ENCODE measurements at places on chromosomes 11 and 22.
A peak's percentile ranks its signal among the peaks of the same experiment; 100 is the strongest.

DNA sequence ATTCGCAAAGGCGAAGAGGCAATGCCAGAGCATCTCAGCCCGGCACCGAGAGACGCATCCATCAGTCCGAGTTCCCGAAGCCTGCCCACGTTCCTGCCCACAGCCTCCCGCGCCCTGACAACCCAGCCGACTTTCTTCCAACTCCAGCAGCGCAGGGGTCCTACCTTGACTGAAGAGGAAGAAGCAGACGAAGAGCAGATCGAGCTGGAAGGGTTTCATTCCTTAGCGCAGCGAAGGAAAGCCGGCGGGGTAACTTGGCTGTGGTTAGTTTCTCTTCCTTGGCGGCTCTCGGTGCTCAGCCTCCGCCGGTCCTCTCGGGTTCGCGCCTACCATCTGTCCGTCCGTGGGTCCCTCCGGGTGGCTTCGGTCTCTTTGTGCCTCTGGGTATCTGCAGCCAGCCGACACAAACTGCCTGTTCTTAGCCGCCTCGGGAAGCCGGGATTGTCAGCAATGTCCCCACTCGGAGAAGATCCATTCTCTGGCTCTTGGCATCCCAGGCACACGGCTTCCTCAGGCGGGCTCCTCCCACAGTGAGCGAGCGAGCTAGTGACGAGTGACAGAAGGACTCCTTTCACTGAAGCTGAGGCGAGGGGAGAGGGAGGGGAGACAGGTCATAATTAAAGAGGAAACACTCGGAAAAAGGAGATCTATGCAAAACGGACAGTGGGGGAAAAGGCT, at the start of gene KIRREL3:
KIRREL3 (minus strand) TSS at position 480 of the 678 bp plus-strand sequence.
- peak; percentile 84 for DNase-seq

DNA sequence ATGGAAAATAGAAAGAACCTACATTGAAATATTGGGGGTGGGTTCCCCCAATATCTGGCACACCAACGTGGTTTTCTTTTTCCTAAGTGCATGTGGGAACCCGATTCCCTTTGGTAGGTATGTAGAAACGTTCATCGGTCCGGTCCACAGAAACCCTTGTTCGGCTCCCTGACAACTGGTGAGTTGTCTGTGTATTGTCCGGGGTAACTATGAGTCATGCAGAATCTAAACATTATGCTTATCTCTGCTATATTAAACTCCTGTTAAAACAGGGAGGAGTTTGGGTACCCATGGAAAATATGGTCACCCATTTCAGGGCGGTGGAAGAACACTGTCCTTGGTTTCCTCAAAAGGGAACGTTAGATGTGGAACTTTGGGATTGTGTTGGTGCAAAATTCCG, 25.1 kb upstream of the ALDH3B2 start:
- DNase-seq, result no peak

GRCh38 chr22:42613872-42614301, 796 bp downstream of the POLDIP3 start:
- DNase-seq, result no peak

GRCh38 chr11:5992604-5993251, 5.9 kb upstream of the OR52L1 start:
- no peak for DNase-seq

DNA sequence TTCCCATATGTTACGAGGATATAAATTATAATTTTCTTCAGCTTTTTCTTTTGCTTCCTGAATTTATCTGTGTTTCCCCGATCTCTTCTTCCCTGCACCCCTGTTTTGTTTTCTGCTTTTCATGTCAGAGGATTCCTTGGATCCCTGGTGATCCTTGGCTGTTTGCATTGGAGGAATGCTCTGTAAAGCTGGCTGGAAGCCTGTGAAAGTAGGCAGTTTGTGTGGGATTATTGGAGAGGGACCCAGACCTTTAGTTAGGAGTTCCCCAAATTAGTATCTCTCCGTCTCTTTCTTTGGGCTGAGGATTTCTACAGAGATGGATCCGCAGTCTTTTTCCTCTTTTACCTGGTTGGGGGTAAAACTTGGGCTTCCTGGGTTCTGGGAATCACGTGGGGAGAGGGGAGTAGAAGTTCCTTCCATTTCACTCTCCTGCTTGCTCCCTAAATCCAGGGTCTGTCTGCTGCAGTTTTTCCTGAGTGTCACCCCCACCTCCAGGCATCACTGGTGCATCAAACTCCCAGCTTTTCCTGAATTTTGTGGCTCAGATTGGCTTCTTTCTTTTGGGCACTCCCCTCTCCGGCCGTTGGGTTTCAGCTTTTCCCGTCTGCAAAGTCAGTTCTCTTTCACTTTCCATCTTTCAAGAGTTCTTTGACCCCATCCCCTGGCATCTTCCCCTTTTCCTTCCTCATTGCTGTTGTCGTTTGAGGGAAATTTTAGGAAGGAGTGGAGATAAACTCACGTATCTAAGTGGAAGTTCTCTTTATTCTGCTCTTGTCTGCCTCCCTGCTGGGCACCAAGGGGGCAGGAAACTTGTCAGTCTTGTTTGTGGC, 79.1 kb upstream of the ALX4 start:
- DNase-seq, result no peak

All from midbrain (tissue), 1 donor.